T-helper 2 cell (primary cell): ENCODE measurements at places on chromosomes 12 and 14.

- no peak for DNase-seq
Observed at GRCh38 chr12:119385659-119386058, 51.1 kb downstream of the CCDC60 start.

GRCh38 chr14:74980398-74980730 lies 22.4 kb upstream of the EIF2B2 start:
- no peak for DNase-seq

- DNase-seq = no peak
Observed at GRCh38 chr14:68168460-68169109, 349.0 kb downstream of the RAD51B start.

DNA sequence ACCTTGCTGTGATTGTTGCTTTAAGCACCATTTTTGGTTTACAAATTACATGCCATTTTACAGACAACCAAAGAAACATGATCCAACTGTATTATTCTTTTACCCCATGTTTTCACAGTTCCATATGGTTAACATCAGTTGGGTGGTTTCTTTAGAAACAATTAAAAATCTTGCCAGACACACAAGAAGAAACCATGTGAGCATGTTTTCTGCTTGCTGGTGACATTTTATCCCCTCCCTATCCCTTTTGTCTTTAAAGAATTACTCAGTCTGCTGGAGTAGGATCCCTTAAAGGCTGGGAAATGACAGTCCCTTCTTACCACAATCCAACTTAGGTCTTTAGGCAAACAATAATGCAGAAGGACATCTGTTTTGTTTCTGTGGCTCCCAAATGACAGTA lies 121.8 kb upstream of the PLXNC1 start:
- DNase-seq = no peak

GRCh38 chr14:68575426-68575825 lies 217.4 kb downstream of the ZFP36L1 start:
- no peak for DNase-seq

- DNase-seq = no peak
Observed at GRCh38 chr12:76618031-76618430, 58.5 kb upstream of the OSBPL8 start.

DNA sequence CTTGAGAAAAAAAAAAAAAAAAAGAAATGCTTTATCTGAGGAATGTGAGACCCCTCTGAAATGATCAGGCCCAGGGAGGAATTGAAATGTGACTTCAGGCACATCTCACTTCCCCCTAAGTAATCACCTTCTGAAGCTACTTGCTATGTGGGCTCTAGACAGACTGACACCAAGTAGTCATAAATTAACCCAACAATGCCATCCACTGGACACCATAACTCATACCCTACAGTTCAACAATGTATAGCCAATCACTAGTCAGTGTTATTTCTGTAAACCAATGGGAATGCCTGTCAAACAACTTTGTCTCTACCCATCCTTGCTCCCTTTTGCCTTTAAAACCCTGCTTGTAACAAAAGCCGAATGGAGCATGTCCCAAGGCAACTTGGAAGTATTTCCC lies 182.7 kb upstream of the TMPO start:
- no peak for DNase-seq

DNA sequence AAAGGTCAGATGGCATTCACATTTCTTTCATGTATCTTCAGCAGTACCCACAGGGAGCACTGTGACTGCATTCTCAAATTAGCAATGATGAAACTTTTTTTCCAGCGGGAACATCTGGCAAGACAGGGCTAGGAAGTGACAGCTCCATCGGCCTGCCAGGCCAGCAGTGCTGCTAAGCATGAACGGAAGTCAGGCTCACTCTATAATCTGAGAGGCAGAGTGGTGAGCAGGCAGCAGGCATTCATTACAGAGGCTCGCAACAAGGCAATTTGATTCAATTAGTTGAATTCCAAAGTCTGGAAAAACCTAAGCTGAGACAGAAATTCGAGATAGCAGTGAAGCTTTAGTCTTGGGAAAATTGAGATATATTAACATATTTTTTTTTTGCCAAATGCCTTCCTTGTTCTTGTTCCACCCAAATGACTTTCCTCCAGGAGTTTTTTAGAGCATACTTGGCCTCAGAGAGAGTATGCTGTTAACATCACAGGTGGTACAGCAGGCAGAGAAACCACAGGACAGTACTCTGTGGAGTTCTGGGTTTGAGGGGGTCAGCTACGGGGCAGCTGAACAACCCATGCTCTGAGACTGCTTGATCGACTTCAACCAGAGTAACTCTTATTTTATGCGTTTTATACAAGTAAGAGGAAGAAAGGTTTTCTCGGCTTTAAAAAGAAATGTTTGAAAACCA lies 414.9 kb downstream of the APAF1 start:
- DNase-seq = no peak

- no peak for DNase-seq
Observed at GRCh38 chr14:67131691-67132090, 57.5 kb upstream of the GARIN2 start.

GRCh38 chr14:73173092-73173735 lies 36.9 kb downstream of the PSEN1 start:
- DNase-seq = peak; percentile 59

DNA sequence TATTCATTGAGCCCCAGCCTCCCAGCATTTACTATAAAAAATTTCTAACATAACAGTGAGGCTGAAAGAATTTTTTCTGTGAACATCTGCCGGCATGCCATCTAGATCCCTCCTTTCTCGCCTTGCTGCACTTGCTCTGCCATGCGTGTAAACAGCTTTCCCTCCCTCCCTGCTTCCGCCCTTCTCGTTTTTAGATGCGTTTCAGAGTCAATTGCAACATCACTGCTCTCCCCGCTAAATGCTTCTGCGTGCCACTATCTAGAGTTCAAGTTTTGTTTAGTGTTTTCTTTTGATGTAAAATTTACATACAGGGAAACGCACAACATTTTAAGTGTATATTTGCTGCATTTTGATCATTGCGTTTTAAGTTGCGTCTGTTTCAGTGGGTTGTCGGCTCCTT lies 83.6 kb downstream of the CCDC92 start:
- no peak for DNase-seq

GRCh38 chr14:24690492-24690891 lies 56.5 kb upstream of the GZMB start:
- DNase-seq = peak; percentile 43

GRCh38 chr14:31449971-31450610 lies 7.2 kb downstream of the DTD2 start:
- DNase-seq = no peak

- no peak for DNase-seq
Observed at GRCh38 chr14:22824711-22825359, 4.9 kb upstream of the MRPL52 start.

GRCh38 chr14:72387726-72388125 lies 455.5 kb downstream of the RGS6 start:
- no peak for DNase-seq

DNA sequence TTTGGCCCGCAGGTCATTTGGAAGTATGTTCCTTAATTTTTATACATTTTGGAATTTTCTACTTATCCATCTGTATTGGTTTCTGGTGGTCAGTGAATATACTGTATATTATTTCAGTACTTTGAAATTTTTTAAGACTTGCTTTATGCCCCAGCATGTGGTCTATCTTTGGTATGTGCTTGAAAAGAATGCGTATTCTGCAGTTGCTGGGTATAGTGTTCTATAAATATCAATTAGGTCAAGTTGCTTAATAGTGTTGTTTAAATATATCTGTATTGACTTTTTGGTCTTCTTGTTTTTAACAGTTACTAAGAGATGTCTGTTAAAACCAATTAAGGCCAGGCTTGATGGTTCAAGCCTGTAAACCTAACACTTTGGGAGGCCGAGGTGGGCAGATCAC lies 21.7 kb upstream of the SIX1 start:
- DNase-seq = no peak

DNA sequence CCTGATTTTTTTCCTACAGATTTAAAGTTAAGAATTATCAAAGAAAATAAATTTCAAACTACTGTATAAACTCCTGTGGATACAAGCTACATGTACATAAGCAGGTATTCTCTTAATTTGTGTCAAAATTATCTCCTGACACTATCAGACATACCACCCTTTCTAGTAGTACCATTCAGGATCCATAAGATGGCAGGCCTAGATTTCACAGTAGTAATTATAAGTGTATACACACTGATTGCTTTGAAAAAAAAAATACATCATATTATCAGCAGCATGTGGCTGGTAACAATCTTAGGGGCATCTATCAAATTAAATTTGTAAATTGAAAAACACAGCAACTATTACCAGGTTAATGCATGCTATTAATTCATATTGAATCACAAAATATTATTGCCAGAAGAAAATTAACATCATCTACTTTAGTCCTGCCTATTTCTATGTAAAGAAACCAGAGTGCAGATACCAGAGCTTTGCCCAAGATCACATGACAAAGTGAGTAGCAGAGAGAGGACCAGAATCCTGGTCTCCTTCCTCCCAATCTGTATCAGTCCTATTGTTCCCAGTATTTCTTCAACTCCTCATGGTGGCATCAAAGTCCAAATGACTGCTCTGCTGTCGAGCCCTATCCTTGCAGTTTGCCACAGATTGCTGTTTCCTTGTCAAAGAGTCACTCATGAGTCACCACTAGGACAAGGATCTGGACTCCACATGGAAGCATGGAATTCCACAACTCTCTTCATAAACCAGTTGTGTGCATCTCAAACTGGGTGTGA lies 27.7 kb upstream of the CALM1 start:
- peak; percentile 12 for DNase-seq

DNA sequence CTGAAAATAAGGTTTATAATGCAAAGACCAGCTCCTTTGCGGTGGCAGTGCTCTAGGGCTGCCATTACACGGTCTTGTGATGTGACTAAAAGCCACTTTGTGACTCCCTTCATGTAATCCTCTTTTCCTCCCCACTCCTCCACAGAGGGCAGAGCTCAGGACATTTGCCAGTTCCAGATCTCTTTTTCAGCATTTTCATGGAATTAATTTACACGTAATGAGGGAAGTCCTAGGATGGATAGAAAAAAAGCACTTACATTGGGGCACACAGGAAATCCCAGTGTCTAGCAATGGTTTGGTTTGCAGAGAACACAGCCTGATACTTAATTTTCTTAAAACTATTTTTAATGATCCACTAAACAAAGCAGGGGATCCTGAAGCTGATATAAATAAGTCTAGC lies 17.5 kb upstream of the ATF1 start:
- DNase-seq = no peak

- DNase-seq = no peak
Observed at GRCh38 chr12:20309504-20310148, 58.7 kb upstream of the PDE3A start.

DNA sequence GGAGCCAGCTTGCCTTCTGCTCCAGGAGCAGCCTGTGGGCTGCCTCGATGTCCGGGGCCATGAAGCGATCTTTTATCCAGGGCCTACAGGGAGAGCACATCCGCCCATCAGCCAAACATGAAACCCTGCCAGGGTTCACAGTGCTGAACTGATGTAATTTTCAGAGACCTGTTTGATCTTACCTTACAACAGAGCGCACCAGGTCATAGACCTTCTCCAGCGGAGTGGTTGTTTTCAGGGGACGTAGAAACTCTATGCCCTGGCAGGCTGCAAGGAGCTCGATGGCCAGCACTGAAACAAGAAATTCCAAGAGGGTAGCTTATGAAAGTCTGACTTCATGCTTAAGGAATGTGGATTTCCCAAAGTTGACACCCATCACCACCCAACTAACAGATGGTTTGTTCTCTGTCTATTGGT lies 19.7 kb downstream of the HAL start:
- no peak for DNase-seq

- no peak for DNase-seq
Observed at GRCh38 chr14:92185559-92185958, 63.8 kb downstream of the CPSF2 start.

DNA sequence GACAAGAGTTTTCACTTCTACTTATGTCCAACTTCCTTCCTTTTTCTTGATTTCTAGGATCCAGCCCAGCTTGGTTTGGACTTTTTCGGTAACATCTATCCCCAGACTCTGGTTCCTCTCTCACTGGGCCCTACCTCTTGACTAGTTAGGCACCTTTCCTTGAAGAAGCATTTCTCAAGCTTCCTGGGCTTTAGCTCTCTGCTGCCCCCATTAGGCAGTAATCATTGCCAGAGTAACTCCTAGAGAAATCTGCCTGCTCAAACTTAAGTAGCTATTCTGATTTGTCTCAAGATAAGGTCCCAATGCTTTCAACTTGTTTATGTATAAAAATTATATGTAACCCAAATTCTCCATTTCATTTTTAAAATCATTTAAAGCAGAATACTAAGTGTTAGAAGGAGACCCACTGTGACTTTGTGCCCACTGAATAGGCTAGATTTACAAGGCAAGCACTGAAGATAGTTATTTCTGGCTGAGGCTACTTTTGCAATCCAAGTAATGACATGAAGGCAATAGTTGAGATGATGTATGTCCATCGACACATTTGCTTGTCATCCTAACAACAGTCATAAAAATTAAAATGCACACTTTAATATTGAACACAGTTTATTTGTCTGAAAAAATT lies 275.0 kb upstream of the G2E3 start:
- DNase-seq = peak; percentile 24

DNA sequence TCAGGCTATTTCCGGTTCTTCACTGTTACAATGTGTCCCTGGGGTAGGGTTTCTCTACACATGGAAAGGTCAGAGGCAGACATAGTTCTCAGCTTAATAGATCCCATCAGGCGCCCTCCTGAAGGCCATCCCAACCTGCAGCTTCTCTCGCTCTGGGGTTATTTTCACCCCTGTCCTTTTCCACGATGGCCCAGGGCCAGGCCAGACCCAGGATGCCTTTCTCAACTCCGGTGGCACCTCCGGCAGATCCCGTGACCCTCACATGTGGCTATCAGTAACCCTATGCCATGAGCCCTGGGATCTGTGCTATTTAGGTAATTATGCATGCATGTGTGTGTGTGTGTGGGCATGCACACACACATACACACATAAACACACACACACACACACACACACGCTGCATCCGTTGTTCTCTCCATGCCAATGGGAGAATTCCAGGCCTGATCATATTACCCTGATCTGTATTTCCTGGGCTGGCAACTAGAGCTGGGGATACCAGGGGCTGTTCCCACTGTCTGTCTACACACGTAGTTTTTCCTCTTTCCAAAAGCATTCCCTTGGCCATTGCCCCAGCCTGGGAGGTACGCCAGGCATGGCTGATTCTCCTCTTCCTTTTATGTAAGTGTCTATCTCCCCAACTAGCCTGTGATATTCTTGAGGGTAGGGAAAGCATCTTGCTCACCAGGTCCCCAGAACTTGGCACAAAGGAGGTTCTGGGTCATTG lies 51.2 kb upstream of the NOS1 start:
- no peak for DNase-seq

GRCh38 chr12:110566993-110567392 lies 16.1 kb downstream of the PPTC7 start:
- DNase-seq = no peak

DNA sequence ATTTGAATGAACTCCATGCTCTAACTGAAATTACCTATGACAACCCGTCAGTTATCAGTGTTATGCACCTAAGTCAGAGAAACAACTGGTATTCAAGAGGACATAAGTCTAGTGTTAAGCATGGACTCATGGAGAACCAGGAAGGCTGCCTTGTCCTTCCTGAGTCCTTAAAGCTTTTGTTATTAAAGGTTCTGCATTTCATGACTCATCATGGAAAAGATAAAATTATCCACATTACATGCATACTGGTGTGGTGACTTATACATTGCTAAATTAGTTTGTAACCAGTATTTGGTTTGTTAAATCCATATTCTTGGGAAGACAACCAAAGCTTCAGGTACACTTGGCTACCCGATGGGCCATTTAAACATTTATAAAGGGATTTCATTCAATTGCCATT lies 6.5 kb upstream of the OR4E1 start:
- DNase-seq = no peak
